Activated CD4-positive, alpha-beta memory T cell treated with anti-CD3 and anti-CD28 coated beads, Interleukin-2, amount 10 ng/mL, durations not matched to agents 7 days and 5 days (primary cell): ENCODE measurements at places on chromosomes 1 and 21. TPM values are rescaled to one million over a fixed set of nuclear protein-coding genes. Genes with fewer than 3 reads are reported as not detected.

- no peaks in the 10 kb centered on the region for H3K4me1 ChIP-seq
- H3K36me3 ChIP-seq, result no peaks in the 10 kb centered on the region
- DNase-seq, result no peak
- H3K27me3 ChIP-seq, result no peaks in the 10 kb centered on the region
- H3K4me3 ChIP-seq, result no peak overlapping the region
Measured at GRCh38 chr1:79353224-79353623, 346.7 kb upstream of the ADGRL4 start.

GRCh38 chr1:20962576-20963258 lies 175.6 kb upstream of the HP1BP3 start:
- DNase-seq, result no peak
- no peak overlapping the region for H3K27ac ChIP-seq
- peaks cover 13% of the 10 kb centered on the region for H3K4me1 ChIP-seq
- H3K4me3 ChIP-seq, result no peak overlapping the region
- no peaks in the 10 kb centered on the region for H3K27me3 ChIP-seq
- peaks cover 27% of the 10 kb centered on the region for H3K36me3 ChIP-seq

DNA sequence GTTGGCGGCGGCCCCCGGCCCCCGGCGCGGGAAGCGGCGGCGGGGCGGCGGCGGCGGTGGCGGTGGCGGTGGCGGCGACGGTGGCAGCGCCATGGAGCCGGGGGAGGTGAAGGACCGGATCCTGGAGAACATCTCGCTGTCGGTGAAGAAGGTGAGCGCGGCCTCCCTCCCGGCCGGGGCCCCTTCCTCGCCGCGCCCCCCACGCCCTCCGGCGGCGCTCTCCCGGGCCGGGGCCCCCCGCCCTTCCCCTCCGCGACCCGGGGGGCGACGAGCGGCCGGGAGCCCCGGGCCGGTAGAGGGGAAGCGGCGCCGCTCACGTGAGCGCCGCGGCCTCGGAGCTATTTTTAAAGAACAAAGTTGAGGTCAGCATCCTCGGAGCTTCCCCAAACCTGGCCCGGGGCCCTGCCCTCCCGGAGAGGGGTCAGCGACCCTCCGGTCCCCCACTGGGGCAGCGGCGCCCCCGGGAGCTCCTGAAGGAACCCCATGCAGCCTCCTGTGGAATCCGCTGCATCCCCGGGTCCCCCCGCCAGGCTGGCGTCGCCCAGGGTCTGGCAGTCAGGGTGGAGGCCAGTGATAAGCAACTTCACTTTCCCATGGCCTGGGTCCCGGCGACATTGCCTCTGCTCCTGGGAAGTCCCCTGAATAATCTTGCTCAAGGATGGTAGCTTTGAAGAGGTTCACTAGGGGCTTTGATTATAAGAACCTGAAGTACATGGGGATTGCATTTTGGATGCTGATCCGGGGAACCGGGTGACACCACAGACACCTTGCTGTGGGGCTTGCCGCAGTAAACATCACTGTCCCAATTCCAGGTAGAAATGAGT lies 560 bp downstream of the PLEKHM2 start:
- peak overlapping the region; percentile 86 for H3K27ac ChIP-seq
- peaks cover 41% of the 10 kb centered on the region for H3K4me1 ChIP-seq
- DNase-seq, result peak; percentile 46
- H3K27me3 ChIP-seq, result no peaks in the 10 kb centered on the region
- H3K36me3 ChIP-seq, result peaks cover 13% of the 10 kb centered on the region

- H3K4me1 ChIP-seq, result peaks cover 33% of the 10 kb centered on the region
- DNase-seq, result no peak
- H3K27ac ChIP-seq, result no peak overlapping the region
- no peaks in the 10 kb centered on the region for H3K36me3 ChIP-seq
- H3K4me3 ChIP-seq, result no peak overlapping the region
Measured at GRCh38 chr1:229249854-229250644, 20.9 kb upstream of the RAB4A start.

The ATP6V0B gene
- 121 TPM for total RNA-seq

The SPATA45 gene
- not detected for total RNA-seq
